ENCODE measurements at places on chromosomes 13 and 19.
A peak's percentile ranks its signal among the peaks of the same experiment; 100 is the strongest.

GRCh38 chr19:39951686-39952085 lies 17.3 kb upstream of the FCGBP start:
- no peak for DNase-seq

DNA sequence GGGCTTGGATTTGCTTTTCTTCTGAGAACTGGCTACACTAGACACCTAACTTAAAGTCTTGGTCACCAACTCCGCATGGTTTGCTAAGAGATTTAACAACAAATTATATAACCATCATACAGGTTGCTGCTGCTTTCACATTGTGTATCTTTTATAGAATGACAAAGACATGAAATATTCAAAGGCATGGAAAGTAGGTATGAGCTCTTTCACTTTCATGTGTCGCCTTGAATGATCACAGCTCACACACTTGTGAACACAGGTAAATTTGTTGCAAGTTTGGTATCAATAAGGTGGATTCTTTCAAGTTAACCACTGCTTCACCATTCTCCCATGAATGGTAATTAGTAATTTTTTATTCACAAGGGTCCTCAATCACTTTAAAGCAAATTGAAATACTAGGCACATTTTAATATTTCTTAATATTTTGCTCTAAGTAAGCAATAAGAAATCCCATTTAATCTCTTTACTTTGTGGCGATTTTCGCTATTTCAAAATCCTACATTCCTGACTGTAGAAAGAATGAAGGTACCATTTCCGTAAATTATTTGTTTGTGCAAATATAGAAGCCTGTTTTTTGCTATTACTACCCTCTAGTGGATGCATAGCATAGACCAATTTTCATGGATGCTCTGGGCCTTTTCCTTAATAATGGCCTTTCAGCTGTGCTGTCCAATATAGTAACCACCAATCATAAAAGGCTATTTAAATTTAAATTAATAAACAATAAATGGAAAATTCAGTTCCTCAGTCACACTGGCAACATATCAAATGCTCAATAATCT lies 45.5 kb upstream of the FREM2 start:
- DNase-seq = no peak

GRCh38 chr19:51142119-51142518 lies at the start of gene SIGLEC7:
SIGLEC7 (plus strand) TSS chr19:51142301; CDS start chr19:51142370, 69 bp downstream.
- no peak for DNase-seq

- DNase-seq = peak; percentile 82
Observed at GRCh38 chr13:49495783-49496762, at the start of gene PHF11. PHF11 (plus strand) TSS chr13:49495953; CDS start chr13:49496002, 49 bp downstream.

- no peak for DNase-seq
Observed at GRCh38 chr13:38826182-38826813, 139.4 kb downstream of the FREM2 start.

GRCh38 chr19:58555920-58556621 lies 1.2 kb upstream of the CHMP2A start:
- DNase-seq = no peak

- DNase-seq = no peak
Observed at GRCh38 chr13:107643615-107644014, 571.7 kb downstream of the LIG4 start.

- DNase-seq = peak; percentile 2
Observed at GRCh38 chr13:94464771-94465170, 14.7 kb downstream of the DCT start.

DNA sequence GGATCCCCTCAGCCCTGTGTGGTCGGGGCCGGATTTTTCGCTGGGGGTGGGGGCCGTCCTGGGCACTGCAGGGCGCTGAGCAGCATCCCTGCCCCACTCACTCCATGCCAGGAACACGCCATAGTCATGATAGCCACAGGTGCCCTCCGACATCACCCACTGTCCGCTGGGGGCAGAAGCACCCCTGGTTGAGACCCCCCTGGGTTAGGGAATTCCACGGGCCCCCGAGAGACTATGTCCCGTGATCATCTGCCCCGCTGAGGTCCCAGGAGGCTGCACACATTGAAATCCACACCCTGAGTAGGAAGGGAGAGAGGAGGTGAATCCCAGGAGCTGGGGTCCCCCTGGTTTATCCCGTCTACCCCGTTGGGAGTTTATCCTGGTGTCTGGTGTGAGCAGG lies 16.2 kb downstream of the NCLN start:
- no peak for DNase-seq

GRCh38 chr13:59962343-59962742 lies 201.4 kb downstream of the DIAPH3 start:
- DNase-seq = no peak

DNA sequence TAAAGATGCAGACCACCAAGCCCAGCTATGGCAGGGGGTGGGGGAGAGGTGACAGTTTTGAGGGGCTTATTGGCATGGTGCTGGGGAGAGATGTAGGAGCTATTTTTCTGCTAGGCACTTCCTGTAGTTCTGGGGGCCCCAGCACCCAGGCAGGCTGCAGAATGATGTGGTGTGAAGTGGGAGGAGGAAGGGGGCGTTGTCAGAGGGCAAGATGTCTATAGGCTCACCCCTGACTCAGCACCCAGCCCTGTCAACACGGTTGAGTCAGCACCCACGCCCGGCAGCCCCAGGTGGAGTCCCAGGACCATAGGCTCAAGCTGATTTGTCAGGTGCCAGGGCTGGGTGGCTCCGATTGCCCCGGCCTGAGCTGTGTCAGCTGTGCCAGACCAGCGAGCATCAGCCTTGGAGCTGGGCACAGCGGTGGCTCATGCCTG lies 5.8 kb downstream of the KLF2 start:
- DNase-seq = peak; percentile 97

DNA sequence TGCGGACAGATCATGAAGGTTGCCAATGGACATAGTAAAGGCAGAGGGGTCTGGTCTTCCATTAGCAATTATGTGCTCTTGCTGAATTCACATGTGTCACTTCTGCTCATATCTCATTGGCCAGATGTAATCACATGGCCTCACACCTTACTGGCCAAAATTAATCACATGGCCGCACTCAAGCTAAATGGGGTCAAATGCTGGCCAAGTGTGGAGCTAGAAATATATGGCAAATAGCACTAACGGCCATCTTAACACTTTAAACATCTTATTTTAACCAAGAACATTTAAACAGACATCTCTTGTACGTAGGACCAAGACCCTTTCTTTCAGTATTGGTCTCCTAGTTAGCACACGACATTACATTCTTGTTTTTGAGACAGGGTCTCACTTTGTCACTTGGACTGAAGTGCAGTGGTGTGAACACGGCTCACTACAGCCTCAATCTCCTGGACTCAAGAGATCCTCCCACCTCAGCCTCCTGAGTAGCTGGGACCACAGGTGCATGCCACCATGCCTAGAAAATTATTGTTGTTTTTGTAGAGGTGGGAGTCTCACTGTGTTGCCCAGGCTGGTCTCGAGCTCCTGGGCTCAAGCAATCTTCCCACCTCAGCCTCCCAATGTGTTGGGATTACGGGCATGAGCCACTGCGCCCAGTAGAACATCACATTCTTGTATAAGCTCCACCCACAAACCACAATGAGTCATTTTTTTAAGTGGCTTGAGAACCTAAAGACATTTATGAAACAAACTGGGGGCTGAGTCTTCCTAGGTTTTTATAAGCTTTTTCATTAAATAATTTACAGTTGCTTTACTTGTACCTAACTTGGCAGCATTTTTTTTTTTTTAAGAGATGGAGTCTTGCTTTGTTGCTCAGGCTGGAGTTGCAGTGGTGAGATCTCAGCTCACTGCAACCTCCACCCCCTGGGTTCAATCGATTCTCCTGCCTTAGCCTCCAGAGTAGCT lies 2.9 kb upstream of the PTOV1 start:
- no peak for DNase-seq

- no peak for DNase-seq
Observed at GRCh38 chr13:94195715-94196114, 283.8 kb downstream of the DCT start.

DNA sequence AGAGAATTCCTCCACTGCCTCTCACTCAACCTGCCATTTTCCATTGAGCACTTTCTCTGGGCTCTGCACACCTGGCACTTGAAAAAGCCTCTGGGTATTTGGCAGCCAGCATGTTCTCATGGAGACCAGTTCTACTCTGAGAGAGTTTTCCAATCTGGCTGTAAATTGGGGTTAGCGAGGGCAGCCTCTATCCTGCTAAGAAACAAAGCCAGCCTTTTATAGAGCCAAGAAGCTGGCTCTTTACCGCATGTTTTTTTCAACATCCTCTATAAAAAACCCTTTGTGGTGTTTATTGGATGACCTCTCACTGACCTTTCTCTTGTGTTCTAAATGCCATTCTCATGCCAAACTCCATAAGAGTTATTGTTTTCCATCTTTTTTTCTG lies 52.6 kb upstream of the RCBTB2 start:
- no peak for DNase-seq

GRCh38 chr13:26377038-26377437 lies 123.1 kb downstream of the CDK8 start:
- DNase-seq = no peak

DNA sequence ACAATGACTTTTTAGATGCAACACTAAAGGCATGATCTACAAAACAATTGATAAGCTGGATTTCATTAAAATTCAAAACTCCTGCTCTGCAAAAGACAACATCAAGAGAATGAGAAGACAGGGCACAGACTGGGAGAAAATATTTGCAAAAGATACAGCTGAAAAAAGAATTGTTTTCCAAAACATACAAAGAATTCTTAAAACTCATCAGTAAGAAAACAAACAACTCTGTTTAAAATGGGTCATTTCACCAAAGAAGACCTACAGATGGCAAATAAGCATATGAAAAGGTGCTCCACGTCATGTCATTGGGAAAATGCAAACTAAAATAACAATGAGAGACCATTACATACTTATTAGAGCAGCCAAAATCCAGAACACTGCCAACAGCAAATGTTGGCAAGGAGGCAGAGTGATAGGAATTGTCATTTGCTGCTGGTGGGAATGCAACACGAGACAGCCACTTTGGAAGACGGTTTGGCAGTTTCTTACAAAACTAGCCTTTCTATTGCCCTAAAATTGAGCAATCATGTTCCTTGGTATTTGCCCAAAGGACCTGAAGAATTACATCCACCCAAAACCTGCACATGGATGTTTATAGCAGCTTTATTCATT lies 39.2 kb downstream of the FLT1 start:
- no peak for DNase-seq

DNA sequence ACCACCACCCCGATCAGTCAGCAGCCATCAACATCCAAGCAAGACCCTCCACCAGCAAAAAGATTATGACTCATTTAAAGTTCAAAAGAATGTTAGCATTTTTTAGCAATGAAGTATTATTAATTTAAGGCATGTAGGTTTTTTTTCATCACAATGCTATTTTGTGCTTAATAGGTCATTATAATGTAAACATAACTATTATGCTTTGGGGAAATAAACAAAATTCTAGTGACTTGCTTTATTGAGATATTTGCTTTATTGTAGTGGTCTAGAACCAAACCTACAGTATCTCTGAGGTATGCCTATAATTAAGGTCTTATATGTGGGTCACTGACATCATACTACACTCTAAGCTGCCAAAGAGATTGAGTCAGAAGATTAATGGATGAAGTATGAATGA lies 20.0 kb downstream of the KLF12 start:
- DNase-seq = no peak

- no peak for DNase-seq
Observed at GRCh38 chr13:41973247-41973741, 12.4 kb upstream of the VWA8 start.

DNA sequence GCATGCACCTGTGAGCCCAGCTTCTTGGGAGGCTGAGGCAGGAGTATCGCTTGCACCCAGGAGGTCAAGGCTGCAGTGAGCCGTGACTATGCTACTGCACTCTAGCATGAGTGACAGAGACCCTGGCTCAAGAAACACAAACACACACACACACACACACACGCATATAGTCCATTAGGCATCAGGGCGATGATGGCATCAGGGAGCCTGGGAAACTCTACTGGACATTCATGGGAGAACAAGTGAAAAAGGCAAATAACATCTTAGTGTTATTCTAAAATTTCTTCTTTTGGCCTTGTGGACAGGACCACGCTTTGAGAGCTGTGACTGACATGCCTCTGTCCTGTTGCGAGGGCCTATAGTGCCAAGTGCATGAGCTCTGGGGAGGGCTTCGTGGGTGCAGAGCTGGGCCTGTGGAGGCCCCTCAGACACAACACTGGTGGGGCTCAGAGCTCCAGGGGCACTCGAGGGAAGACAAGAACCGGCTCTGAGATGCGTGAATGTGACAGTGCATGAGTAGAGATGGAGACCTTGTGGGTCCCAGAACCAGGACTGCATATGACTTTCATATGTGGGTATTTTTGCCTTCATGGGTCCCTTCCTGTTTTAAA lies 8.0 kb upstream of the USF2 start:
- no peak for DNase-seq

Measured in stimulated activated CD8-positive, alpha-beta memory T cell treated with anti-CD3 and anti-CD28 coated beads, Interleukin-15, amount 100 ng/mL, for 4 hours (primary cell).